CD4-positive, alpha-beta T cell treated with Interleukin-4 for 1 hour (primary cell): ENCODE measurements at places on chromosomes 3 and 15.

GRCh38 chr3:186444288-186444687 lies 82.3 kb upstream of the DGKG start:
- DNase-seq = no peak

- no peak for DNase-seq
Measured at GRCh38 chr3:180409170-180409569, 192.8 kb upstream of the TTC14 start.

GRCh38 chr15:56028430-56028829 lies 35.0 kb upstream of the NEDD4 start:
- DNase-seq = no peak

DNA sequence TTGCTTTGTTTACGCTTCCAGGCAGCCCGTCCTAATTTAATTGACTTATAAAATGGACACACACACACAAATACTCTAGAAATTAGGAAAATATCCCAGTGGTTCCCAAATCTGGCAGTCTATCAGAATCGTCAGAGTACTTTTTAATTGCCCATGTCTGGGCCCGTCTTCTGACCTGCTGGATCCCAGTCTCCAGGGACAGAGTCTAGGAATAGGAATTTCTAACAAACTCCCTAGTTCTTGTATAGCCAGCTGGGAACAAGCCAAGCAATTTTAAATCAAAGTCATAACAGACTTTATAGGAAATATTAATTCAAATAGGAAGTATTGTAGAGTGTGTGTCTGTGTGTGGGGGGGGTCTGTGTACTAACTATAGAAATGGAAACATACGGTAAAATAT lies 33.4 kb downstream of the LDHAL6B start:
- no peak for DNase-seq

DNA sequence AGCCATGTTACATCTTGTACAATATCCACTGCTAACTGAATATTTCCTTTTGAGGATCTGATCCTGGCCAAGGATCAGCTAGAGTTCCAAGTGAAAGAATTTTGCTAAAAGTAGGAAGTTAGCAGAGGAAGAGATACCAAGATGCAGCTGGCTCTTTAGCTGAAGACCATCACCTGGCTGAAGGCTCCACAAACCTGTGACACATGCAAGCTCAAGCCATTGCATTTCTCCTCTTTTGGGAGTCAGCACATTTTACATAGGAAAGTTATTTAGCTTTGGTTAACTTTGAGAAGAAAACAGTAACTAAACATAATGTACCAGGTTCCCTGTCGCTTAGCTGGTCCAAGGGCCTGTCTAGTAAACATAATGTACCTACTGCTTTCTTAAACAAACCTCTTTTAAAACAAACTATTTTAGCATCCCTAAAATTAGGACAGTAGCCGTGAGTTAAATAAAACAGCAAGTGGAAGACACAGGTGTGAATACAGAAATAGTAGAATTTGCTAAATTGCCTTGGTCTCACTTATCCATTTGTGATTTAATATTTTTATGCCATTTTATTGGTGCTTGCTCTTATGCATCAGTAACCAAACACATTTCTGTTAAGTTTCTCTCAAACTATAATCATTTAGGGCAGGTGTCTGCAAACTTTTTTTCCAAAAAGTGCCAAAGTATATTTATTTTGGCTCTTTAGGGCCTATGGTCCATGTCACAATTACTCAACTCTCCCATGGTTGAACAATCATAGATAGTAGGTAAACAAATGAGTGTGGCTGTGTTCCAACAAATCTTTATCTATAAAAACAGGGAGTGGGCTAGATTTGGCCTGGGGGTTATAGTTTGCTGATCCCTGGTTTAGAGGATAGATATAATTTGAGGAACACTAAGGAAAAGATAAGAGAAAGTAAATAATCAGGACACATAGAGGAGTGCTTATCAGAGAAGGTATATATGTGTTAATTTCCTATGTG lies 11.2 kb downstream of the GCSAM start:
- DNase-seq = no peak

- no peak for DNase-seq
Measured at GRCh38 chr3:48593337-48593736, 1.8 kb downstream of the COL7A1 start.

DNA sequence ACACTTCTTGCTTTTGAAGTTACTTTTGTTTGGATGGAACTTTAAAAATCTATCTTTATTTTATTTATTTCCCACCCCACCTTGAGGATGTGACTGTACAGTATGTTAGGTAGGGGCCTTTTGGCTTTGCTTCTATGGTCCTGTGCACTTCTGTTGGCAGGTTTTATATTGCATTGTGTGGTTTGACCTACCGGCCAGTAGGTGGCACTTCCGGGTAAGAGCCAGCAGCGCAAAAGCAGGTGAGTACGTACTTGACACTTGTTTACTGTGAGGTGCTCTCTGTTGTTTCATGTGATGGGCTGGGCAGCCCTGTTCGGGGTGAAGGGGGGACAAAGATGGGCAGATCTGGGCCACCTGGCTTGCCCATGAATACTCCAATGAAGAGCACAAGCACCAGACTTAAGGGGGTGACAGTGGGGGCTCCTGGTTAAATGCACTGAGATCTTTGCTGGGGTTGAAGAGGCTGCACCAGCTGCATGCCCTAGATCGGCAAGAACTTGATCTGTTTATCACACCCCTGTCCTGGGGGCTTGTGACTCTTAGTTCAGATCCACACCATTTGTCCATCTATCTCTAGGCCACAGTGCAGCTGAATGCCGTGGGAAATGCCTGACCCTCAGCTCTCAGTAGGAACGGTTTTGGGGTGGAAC lies 131.6 kb downstream of the NLGN1 start:
- DNase-seq = no peak

DNA sequence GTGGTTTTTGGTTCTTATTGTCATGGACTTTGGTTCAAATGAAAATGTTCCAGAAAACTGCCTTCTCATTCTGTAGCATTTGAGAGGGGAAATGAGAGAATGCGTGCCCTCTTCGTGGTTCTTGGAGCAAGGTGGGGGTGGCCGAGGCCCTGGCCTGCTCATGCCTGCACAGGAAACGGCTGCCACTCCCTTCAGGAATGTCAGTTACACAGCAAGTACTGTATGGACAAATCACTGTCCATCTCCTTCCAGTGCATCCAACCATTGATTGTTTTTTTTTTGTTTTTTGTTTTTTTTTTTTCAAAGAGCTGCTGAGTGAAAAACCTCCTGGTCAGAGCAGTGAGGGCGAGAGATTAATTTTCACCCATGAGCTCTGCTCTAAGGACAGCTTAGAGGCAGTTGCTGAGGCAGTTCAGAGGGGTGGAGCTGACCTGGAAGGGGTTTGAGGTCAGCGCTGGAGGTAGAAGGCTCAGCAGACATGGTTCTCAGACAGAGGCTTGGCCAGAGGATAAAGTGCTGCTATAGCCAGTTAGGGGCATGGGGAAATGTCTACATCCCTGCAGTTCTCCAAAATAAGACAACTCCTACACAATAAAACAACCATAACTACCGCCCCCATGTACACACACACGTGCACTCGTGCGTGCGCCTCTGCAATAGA lies 20.2 kb upstream of the KIF23 start:
- no peak for DNase-seq
